ENCODE measurements at places on chromosomes 5 and 9.

GRCh38 chr9:106875529-106875928, 12.6 kb downstream of the ZNF462 start:
- no peak for DNase-seq

DNA sequence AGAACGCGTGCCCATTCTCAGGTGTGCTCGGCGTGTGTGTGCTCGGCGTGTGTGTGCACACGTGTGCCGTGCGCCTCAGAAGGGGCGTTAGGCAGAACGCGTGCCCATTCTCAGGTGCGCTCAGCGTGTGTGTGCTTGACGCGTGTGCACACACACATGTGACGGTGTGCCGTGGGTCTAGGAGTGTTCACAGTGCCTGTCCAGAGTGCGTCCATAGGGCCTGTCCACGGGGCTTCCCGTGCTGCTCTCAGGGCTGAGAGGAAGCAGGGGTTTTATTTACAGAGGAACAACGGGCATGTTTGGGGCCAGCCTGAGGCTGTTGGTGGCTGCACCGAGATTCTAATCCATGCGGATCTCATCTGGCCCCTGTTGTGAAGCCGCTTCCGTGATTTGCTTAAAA, 14.2 kb upstream of the AHRR start:
- DNase-seq = no peak

GRCh38 chr9:135757356-135757755, 55.4 kb downstream of the KCNT1 start:
- no peak for DNase-seq

GRCh38 chr5:87541033-87541432, 128.3 kb upstream of the CCNH start:
- peak; percentile 93 for DNase-seq

- DNase-seq = peak; percentile 8
These were observed 19.6 kb downstream of the TCERG1 start for GRCh38 chr5:146466521-146467349.

DNA sequence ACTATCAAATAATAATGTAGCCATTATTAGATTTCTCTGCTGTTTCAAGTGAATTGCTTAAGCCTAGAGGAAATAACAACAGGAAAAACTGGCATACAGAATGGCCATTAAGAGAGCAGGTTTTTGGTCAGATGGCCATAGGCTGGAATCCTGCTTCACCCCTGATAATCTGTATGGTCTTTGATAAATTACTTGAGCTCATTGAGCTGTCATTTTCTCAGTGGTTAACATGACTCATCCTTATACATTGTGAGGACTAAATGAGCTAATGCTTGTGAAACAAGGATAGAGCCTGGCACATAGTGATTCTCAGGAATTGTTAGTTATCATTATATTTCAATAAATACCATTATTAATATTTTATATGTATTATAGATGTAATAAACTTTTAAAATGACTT, 516.5 kb downstream of the KIF4B start:
- no peak for DNase-seq

- peak; percentile 85 for DNase-seq
These were observed 612.8 kb downstream of the CSNK1G3 start for GRCh38 chr5:124124711-124125229.

DNA sequence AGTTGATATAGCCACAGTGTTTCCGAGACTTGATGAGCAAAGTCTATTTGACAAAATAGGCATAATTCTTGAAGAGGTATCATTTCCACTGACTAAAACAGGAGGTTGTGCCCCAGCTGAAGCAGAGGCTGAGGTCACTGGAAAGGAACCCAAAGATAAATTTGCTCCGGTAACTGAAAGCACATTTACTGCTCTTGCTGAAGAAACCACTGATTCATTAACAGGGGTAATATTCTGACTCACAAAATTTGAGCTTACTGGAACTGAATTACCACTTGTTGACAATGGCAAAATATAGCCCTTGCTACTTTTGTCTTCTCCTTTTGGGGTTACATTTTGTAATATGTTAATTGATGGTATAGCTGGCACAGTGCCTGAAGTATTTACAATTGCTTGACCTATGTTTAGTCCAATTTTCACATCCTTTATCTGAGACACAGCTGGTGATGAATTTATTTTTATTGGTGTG, 30.2 kb downstream of the MLANA start:
- DNase-seq = no peak

GRCh38 chr9:98768344-98768743, 28.0 kb downstream of the ANKS6 start:
- no peak for DNase-seq

GRCh38 chr5:107457138-107457537, 213.6 kb downstream of the EFNA5 start:
- DNase-seq = no peak

GRCh38 chr5:77569409-77569808, 69.1 kb downstream of the OTP start:
- no peak for DNase-seq

DNA sequence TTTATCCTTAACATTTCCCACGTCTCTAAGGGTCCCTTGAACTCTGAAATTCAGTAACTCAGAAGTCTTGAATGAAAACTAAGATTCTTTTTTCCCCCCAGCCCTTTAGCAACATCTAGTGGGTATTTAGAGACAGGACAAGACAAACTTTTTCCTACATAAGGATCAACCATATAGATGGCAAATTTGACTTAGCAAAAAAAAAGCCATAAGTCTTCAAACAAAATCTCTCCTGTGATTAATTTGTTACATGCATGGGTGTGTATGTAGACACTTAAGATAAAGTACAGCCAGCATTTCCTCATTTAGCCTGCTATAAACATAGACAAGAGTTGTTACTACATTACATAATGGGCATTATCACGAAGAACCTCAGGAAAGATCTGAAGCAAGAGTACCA, 29.1 kb upstream of the ANKRD31 start:
- DNase-seq = peak; percentile 20

DNA sequence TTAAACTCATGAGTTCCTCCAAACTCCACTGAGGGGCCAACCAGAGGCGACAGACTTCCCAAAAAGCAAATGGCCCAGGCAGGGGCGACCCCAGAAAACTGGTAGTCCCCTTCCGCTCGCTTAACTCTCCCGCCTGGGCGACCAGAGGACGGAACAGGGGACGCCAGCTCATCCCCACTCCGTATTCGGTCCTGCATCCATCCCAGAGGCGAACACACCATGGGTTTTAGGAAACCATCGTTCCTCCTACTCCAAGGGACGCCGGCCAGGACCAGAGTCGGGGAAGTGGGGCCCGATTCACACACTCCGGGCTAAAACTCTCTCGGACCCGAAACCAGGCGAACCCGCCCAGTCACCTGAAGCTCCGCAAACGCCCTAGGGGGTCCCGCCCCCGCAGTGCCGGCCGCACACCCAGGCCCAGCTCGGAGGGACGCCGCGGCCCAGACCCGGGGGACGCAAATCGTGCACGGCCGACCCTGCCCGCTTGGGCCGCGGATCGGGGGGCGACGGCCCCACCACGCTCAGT, 478 bp downstream of the TEX10 start:
- DNase-seq = no peak

- DNase-seq = no peak
These were observed 11.6 kb upstream of the ANXA2R start for GRCh38 chr5:43051684-43052083.

- DNase-seq = no peak
These were observed 27.4 kb downstream of the RCL1 start for GRCh38 chr9:4820168-4820567.

GRCh38 chr9:123102375-123103113, 69.1 kb downstream of the GPR21 start:
- DNase-seq = no peak

DNA sequence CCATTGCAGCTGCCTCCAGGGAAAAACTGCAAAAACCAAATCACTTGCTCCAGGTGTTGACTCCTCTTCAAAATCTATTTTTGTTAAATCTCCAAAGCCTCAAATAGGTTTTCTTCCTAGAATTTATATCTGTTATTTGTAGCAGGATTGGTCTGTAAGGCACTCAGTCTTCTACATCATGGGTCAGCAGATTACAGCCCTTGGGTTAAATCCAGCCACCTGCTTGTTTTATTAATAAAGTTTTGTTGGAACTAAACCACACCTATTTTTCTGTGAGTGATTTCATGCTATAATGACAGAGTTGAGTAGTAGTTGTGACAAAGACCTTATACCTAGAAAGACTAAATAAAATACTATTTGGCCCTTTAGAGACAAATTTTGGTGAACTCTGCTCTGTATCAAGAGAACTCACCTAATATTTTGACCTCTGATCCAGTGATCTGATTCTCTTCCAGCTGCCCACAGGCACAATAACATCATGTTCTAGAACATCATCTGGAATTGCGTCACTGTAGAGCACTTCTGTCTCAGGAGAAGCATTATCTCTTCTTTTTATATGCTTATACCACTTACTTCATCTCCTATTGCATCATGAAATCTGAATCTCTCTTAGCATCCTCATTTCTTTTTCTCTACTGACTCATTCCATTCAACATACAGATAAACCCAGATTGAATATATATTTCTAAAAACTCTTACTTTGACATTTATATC, 130.1 kb downstream of the RPS23 start:
- DNase-seq = no peak

DNA sequence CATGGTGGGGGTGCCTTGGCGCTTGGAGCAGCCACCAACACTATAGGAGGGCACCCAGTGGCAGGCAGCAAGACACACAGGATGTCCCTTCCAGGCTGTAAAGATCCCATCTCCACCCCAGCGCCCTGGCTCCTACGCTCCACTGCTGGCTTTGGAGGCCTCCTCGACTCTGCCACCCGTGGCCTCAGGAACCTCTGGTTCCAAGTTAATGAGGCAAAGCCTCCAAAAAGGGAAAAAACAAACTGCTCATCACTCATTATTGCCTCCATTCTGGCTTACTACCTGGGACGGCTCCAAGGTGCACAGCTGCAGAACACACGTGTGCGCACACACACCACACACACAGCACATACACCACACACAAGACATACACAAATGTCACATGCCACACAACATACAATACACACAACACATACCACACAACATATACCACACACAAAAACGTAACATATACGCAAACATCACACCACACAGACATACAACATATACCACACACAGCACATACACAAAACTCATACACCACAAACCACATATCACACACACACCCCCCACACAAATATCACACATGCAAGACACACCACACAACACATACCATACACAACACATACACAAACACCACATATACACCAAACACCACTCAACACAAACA, 45.3 kb downstream of the ROR2 start:
- DNase-seq = no peak

- no peak for DNase-seq
These were observed 2.4 kb upstream of the VAV2 start for GRCh38 chr9:133994353-133995011.

DNA sequence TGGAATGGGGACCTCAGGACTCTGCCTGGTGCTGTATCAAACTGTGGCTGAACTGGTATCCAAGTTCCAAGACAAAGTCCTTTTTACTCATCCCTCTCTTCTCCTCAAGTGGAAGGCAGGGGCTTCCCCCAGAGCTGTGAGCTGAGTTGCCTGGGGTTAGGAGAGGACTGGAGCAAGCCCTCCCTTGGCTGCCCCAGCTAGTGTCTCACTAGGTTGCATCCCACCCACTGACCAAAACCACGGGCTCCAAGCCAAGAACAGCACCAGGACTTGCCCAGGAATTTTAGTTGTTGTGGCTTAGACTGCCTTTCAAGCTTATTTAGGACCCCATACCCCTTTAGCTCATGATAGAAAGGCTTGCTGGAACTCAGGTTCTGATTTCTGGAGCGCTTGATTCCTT, 158.7 kb upstream of the TNC start:
- no peak for DNase-seq

GRCh38 chr9:103898550-103898949, 195.6 kb upstream of the SMC2 start:
- no peak for DNase-seq

DNA sequence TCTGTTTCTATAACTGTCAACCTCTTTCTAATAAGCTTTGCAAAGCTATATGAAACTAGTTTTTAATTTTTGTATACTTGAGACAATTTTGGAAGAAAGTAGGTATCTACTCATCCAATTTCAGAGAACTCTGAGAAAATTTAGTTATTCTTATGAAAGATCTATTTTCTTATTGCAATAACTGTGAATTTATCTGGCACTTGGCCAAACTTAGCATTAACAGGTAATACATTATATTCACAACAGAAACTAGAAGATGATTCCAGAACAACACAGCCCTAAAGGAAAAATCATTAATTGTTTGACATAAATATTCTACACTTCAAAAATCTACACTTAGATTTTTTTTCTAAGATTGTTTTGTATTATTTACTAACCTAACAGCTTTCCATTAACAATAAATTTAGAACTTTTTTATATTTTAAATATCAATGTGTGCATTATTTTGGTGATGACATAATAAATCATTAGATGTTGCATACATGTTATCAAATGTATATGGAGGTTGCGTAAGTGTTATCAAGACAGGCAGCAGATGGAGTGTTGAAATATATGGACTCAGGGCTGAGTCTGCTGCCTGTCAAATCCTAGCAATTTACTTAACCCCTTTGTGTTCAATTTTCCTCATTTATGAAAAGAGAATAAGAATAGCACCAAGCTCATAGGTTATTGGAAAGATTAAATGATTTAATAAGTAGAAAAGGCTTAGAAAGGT, 141.8 kb downstream of the MUSK start:
- no peak for DNase-seq

DNA sequence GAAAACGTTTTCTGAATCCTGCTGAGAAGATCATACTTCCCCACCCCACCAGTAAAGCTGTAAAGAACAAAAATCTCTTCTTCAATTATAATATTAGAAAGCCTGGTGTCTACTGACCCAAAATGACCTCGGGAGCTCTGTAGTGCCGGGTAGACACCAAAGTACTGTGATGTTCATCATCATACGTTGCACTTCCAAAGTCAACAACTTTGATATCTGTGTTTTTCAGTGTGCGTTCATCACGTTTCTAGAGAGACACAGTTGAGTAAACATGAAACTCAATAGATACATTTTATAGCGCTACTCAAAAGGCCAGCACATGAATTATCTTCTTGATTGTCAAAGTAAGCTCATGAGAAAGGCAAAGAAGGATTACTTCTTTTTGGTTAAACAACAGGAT, 14.6 kb downstream of the CLK4 start:
- no peak for DNase-seq

GRCh38 chr5:88897748-88898147, 14.8 kb upstream of the MEF2C start:
- no peak for DNase-seq

DNA sequence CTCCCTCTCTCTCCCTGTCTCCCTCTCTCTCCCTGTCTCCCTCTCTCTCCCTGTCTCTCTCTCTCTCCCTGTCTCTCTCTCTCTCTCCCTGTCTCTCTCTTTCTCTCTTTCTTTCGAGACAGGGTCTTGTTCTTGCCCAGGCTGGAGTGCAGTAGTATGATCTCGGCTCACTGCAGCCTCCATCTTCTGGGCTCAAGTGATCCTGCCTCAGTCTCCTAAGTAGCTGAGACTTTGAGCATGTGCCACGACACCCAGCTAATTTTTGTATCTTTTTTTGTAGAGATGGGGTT, 14.3 kb downstream of the TRIO start:
- no peak for DNase-seq

Measured in NCI-H446 (cell line).